Spleen (tissue), 13 donors: ENCODE measurements at places on chromosomes 13 and 19. TPM values are rescaled to one million over a fixed set of nuclear protein-coding genes. Genes with fewer than 3 reads are reported as not detected.

CCDC106 gene
- polyA plus RNA-seq: 26.7 TPM

PSG7 gene
- not detected for polyA plus RNA-seq

GRIN3B gene
- polyA plus RNA-seq: not detected

RDH8 gene
- polyA plus RNA-seq: not detected

- no peak for DNase-seq
These were observed 104.7 kb upstream of the FREM2 start for GRCh38 chr13:38582133-38582532.

ZBTB32 gene
- polyA plus RNA-seq: 8.2 TPM

GRCh38 chr13:99506634-99507033 is 5.4 kb downstream of the TM9SF2 start:
- no peak for DNase-seq

DNA sequence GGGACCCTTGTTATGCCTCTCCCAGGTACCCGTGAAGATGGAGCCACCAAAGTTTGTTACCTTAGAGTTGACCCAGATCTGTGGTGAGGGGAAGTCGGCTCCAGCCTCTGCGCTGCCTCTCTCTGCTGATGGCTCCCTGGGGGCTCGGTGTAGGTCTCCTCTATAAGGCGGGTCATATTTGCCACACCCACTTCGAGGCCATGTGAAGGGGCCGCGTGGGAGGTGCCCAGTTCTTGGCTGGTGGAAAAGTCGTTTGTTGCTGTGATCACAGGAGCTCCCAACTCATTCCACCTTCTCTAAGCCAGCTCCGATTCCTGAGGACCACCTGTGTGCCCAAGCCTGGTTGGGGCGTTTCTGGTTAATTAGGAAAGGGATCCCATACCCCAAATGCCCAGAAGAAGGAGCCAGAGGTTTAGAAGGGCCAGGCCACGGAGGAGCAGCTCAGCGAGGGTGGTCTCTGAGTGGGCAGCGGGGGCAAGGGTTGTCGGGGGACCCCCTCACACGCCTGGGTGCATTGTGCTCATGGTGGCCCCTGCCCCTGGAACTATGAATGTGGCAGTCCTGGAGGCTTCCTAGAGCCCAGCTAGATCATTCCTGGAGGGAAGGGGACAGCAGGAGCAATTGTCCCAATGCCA is 296.5 kb downstream of the ZNF536 start:
- peak; percentile 54 for DNase-seq

DNA sequence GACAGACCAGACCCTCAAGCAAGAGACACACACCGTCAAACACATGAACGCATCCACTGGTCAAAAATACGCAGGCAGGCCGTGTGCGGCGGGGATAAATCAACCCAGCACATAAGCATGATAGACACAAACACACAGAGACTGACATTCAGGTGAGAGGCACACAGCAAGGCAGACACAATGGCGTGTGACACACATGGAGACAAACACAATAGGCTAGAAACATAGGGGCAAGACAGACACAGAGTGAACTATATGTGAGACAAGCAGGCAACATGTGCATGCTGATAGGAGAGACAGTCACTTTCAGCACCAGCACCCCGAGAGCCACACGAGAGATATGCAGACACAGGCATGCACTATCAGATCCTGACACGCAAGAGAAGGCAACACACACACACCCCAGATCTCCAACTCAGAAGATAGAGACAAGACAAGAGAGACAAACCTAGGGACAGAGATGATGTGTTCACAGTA is 6.9 kb upstream of the JUNB start:
- DNase-seq: no peak

LHB gene
- polyA plus RNA-seq: 1.5 TPM

LGALS7B gene
- polyA plus RNA-seq: 167 TPM

DNA sequence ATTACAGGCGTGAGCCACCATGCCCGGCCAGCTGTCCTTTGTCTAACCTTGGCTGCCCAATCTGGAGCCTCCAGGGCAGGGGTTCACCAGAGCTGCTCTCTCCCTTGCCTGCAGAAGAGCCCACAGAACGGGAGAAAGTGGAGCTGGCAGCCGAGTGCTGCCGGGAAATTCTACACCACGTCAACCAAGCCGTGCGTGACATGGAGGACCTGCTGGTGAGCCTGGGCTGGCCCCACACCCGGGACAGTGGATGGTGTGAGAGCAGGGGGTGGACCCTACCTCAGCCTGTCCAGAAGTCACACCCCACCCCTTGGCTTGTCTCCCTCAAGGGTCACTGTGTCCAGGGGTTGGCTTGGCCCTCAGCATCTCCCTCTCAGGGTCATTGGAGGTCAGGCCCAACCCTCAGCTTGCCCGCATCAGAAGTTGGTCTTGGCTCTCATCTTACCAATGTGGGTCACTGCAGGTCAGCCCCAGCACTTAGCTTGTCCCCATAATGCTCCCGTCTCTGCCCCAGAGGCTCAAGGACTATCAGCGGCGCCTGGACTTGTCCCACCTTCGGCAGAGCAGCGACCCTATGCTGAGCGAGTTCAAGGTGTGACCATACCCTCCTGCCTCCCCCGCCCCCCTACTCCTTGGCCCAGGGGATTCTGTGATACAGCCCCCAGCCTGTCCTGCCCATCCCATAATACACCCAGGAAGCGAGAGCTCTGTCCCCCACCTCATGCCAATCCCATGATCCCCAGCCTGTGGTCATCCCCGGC is 20.4 kb downstream of the ARHGEF1 start:
- no peak for DNase-seq

- no peak for DNase-seq
These were observed 85.2 kb downstream of the NDFIP2 start for GRCh38 chr13:79566118-79566517.

DNA sequence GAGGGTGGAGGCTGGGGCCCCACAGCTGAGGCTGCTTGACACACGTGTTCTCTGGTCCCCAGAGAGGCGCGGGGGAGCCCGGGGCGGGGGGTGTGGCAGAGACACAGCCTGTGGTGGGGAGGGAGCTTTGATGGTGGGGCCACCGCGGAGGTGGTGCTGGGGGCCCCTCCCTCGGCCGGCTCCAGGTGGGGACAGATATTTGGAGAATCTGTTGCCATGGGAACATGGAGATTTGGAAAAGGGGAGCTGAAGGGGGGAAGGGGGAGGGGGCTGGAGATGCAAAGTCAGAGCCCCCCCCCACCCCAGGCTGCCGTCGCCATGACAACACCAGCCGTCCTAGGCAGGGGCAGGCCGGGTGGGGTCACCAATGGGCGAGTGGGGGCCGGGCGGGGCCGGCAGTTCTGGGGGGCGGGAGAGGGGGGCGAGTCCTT is 1.2 kb downstream of the PRKCG start:
- no peak for DNase-seq

DNA sequence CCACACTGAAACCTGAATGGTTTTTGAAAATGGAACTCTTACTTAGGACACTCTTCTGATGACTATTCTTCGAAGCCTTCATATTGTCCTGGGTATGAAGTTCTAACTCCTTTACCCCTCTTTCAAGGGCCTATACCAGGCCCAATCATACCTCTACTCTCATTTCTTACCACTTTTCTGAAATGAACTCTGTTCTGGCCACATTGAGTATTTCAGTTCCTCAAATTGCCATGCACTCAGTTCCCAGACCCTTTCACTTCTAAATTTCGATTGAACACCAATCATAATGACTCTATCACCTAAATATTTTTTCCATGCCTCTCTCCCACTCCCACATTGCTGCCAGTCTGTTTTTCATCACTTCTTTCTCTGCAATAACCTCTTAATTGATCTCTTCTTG is 53.7 kb downstream of the LACC1 start:
- no peak for DNase-seq

OR7A5 gene
- not detected for polyA plus RNA-seq

PRODH2 gene
- polyA plus RNA-seq: not detected

DNA sequence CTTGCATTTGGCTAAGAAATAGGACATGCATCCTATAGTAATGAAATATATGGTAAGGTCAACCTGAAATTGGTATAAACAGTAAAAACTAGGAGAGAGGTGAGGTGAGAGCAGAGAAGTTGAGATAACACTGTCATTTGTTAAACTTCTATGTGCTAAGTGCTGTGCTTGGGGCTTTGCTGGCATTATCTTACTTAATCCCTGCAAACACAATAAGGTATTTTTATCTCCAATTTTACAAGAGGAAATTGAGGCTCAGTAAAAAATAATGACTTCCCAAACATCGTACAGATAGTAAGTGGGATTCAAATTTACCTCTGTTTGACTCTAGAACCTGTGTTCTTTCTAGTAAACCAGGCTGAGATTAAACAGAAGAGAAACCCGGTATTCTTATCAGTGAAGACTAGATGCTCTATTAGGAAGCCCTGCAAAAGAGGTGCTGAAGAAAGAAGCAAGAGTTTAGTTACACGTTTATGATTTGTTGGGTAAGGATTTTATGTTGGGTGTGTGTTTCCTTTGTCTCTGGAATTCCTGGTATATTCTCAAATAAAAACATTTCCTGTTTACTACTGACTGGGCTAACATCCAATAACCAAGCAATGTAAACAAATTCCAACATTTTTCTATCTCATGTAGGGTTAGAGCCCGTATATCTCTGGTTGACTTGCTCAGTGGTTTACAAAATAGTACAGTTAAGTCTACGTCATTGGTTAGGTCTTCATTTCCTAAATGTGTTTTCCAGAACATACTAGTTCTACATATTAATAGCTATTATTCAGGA is 137.3 kb upstream of the FNDC3A start:
- DNase-seq: no peak

SCEL gene
- polyA plus RNA-seq: 0.29 TPM

TLE6 gene
- polyA plus RNA-seq: 1.9 TPM

- no peak for DNase-seq
These were observed 31.9 kb upstream of the USPL1 start for GRCh38 chr13:30585748-30586262.

FAM216B gene
- polyA plus RNA-seq: 0.04 TPM

KASH5 gene
- polyA plus RNA-seq: 0.11 TPM

GRCh38 chr19:55460670-55461258 is 678 bp downstream of the ISOC2 start:
- peak; percentile 88 for DNase-seq

- DNase-seq: no peak
These were observed 534.7 kb downstream of the KLF12 start for GRCh38 chr13:73599232-73600128.

DNA sequence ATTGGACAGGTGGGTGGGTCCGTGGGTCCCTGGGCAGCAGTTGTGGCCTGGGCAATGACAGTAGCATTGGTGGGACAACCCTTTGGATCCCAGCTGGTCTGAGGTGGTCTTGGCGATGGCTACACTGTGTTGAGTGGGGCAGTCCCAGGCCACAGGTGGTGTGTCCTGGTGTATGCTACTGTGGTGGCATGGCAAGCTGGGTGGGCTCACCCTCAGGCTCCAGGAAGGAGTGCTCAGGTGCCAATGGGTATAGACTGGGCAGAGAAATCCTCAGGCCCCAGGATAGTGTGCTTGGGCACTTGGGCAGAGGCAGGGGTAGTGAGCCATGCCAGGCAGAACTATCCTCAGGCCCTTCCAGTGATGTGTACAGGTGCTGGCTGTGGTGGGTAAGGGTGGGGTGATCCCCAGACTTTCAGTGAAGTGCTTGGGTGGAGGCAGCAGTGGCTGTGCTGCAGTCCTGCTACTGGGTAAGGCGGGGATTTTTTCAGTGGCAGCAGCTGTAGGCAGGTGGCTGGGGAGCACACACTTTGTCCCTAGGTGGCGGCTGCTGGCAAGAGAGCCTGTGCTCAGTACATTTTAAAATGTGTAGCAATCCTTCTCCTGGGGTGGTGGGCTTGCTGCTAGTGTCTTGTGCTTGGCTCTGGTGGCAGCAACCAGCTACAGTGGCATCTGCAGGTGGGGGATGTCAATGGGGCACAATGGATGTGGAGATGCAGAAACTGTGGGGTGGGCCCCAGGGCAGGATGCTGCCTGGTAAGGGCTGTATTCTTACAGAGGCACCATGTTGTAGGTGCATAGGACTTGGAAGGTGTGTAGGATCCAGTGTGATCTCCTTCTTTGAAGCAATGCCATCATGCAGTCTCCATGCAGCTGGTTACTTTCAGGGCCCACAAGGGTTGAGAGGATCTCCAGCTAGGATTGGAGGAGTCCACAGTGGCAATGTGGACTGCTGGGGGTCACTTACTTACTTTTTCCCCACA is 64.9 kb downstream of the DNAJC3 start:
- DNase-seq: no peak

SMAD9 gene
- polyA plus RNA-seq: 0.80 TPM

GRCh38 chr13:46492946-46493345 is 60.0 kb upstream of the LRCH1 start:
- DNase-seq: no peak

GRCh38 chr13:49645451-49645850 is 17.1 kb downstream of the ARL11 start:
- DNase-seq: no peak
